ENCODE measurements at places on chromosomes 7 and 10.
A peak's percentile ranks its signal among the peaks of the same experiment; 100 is the strongest.

DNA sequence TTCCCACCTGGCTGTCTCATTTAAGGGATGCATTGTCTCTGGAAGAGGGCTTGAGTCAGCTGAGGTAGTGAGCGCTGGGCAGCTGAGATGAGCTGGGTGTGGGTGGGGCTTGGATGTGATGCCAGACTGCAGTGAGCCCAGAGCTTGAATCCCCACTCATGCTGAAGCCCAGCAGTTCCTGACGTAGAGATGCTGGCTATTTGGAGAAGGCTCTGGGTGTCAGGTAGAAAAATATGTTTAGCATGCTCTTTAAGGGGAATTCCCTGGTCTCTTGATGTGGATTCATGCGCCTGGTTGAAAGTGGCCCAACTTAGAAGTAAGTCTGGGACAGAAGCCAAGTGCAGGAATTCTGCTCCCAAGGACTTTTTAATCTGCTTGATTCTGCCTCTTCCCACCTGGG, 241.5 kb upstream of the IGFBP3 start:
- no peak for DNase-seq

GRCh38 chr10:72772031-72772430, 80.1 kb downstream of the MCU start:
- DNase-seq: no peak

DNA sequence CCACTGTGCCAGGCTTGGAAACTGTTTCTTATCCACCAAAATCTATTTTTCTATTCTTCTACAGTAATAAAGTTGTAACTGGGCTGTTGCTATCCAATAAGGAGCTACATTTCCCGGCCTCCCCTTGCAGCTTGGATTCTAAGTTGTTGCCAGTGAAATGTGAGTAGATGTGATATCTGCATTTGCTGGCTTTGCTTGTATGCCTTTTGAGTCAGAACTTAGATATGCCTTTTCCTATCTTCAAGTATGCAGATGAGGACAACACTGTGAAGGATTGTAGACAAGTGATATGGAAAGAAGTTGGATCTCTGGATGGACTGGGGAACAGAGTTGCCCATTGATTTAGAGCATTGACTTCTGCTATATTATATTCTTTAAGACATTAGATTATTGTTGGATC, 236.9 kb downstream of the REEP3 start:
- no peak for DNase-seq

DNA sequence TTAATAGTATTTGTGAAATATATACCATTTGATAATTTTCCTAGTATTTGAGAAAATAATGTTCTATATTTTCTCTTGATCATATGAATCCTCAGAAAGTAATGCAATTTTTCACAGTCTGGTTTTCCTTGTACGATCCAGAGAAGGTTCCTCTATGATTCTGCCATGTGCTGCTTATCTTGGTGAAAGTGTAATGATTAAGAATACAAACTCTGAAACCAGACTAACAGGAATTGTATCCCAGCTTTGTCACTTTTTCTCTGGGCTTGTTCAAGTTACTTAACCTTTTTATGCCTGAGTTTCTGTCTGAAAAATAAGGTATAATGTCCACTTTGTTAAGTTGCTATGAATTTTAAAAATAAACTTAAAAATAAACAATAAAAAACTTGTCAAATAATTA, 169.6 kb upstream of the ZNF804B start:
- DNase-seq: no peak

GRCh38 chr10:74593470-74593869, 232.9 kb upstream of the KAT6B start:
- no peak for DNase-seq

- DNase-seq: no peak
Measured at GRCh38 chr10:11168423-11169090, 150.9 kb downstream of the CELF2 start.

DNA sequence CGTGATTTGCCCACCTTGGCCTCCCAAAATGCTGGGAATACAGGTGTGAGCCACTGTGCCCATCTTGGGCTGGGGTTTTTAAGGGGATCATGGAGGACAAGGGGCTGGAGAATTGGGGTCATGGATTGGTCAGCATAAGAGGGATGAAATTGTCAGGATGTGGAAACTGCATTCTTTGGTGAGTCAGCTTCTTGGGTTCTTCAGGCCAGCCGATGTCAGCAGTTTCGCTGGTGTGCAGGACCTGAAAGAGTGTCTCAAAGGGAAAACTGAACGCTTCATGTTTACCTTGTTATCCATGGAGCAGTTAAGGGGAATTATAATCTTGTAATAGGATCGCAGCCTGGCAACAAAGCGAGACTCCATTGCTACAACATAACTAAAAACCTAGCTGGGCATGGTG, 13.0 kb downstream of the GALNT17 start:
- no peak for DNase-seq

- no peak for DNase-seq
Measured at GRCh38 chr7:82507365-82507975, 63.9 kb upstream of the CACNA2D1 start.

GRCh38 chr10:29332761-29333148, 43.9 kb downstream of the LYZL1 start:
- no peak for DNase-seq

DNA sequence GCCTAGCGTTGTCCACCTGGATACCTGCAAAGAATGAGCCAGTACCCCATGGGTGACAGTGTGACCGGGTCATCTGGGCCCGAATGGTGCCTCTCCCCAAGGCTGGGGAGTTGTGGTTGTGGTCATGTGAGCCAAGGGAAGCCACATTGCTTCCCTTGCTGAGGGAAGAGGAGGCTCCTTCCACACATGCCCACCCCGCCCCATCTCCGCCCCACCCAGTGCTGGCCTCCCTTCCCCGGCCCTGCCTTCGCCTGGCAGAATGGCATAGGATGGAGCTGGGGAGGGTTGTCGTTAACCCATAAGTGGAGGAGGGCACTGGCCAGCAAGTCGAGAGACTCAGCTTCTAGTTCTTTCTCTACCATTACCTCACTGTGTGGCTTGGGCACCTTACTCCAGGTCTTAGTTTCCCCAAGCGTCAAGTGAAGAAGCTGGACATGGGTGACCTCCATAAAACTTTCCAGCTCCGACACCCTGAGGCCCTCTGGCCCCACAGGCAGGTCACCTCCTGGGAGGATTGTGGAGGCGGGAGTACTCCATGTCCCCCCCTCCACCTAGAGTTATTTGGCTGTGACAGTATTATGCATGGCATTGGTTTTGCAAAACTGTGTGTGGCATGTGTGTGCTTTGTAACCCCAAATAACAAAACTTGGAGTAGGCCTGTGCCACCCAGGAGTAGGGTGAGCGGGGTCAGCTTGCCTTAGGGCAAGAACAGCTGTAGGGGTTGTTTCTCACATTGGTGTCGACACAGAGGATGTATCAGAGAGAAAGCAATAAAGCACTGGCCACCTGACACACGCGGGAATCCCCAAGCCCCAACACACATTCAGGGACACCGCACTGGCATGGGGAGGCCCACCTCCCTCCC, 90.5 kb upstream of the MACROH2A2 start:
- no peak for DNase-seq

DNA sequence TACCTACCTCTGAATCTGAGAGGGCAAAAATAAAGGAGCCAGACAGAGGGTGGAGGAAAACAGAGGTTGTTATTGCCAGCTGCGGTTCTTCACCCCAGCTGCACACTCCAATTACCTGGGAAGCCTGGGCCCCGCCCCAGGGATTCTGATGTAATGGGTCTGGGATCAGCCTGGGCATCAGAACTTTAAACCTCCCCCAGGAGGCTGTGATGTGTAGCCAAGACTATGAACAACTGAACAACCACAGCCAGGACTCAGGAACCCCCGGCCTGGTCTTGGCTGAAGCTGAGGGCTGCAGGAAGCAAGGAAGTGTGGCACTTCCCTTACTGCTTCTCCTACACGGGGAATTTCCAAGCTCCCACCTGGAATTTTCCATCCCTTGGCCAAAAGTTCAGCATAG, 89.3 kb downstream of the HIP1 start:
- no peak for DNase-seq

GRCh38 chr7:148163246-148163645, 427.3 kb upstream of the C7orf33 start:
- no peak for DNase-seq

DNA sequence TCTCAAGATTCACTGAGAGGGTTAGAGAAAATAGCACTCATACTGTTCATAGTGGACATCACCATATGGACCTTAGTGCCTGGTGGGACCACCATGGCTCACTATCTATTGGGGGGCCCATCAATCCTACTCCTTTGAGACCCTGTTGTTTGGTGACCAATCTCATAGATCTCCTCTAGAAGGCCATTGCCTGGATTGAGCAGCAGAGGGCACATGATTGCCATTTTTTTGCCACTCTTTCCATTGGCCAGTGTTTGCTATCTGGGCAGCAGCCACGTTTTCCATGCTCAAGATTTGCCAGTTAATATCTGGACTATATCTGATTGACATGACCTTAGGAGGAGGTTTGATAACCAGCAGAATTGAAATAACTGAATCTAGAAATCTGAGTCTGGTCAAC, 244.5 kb downstream of the ITGB1 start:
- no peak for DNase-seq

DNA sequence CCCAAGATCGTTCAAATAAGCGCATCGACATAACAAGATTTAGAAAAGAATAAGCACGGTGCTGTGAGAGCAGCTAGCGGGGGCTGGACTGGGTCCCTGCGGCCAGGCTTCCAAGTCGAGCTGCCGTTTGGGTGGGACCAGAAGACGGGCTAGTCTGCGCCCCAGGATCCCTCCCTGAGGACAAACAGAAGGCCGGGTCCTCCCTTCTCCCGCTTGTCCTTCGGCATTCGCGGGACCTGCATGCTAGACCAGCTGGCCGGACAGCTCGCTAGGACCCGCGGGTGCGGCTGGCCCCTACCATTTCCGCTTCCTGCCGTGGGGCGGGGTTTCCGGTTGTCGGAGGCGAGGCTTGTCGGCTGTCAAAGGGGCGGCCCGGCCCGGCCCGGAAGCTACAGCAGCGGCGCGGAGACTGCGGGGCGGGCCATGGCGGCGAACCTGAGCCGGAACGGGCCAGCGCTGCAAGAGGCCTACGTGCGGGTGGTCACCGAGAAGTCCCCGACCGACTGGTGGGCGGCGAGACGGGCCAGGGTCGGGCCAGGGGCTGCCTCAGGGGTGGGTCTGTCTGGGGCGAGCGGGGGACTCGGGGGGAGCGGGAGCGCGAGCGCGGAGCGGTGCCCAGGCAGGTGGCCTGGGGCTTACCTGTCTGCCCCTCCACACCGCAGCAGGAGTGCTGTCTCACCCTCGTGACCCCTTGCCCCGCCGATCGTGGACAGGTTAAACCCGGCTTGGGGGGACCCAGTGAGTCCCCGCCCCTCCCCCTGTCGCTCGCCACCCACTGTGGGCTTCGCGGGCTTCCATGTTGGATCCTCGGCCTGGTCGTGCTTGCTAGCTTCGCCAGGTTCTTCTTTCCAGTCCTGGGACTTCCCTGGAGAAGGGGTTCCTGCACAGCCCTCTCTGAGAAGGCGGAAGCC, at the start of gene DBNL:
TSS of gene DBNL (plus strand) at position 388 of the 911 bp plus-strand sequence. CDS start at position 424, 36 bp downstream.
- peak; percentile 88 for DNase-seq

- DNase-seq: no peak
Measured at GRCh38 chr10:14967897-14968296, 8.7 kb downstream of the MEIG1 start.

DNA sequence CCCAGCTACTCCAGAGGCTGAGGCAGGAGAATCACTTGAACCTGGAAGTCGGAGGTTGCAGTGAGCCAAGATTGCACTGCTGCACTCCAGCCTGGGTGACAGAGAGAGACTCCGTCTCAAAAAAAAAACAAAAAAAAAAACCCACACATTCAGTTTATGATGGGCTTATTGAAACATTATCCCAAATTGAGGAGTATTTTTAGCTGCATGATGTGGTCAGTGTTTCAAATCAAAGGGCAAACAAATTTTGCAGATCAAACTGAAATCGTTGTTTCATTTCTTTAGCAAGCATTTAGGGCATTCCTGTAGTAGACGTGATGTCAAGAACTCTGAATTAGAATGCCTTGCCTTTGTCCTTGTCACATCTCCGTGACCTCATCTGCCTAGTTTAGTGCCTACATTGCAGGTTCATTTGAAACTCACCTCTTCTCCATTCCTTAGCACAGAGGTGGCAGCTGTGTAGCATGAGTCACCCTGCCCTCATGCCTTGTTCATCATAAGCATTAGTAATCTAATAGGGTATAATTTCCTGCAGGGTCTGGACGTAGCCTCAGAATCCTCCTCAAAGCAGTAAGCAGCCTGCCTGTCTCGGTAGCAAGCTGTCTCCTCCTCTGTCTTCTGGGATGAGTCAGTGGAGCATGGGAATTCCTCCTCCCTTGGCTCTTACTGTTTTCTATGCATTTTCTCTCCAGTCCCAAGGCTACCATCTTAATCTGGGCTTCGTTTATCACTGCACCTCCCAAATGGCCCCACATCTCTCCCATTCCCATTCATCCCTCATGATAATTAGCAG, 73.8 kb downstream of the CUL1 start:
- no peak for DNase-seq

- no peak for DNase-seq
Measured at GRCh38 chr7:157469181-157470016, 132.6 kb downstream of the DNAJB6 start.

- no peak for DNase-seq
Measured at GRCh38 chr10:73956476-73957359, 41.2 kb upstream of the VCL start.

DNA sequence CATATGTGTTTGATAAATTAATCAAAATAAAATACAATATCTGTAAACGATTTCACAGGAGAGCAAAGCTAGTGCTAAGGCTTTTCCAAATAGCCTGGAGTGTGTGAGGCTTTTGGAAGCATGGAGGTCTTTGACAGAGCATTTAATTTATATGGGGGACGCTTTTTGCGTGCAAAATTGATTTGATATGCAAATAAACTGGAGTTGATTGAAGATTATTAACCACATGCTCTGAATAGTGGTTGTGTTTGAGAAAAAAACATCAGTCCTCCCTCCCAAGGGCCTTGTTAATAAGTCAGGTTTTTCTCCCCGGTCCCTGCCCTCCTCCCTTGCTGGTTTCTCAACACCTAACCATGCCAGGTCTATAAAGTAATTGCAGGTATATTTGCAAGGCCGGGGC, 85.1 kb upstream of the FGFR2 start:
- no peak for DNase-seq

DNA sequence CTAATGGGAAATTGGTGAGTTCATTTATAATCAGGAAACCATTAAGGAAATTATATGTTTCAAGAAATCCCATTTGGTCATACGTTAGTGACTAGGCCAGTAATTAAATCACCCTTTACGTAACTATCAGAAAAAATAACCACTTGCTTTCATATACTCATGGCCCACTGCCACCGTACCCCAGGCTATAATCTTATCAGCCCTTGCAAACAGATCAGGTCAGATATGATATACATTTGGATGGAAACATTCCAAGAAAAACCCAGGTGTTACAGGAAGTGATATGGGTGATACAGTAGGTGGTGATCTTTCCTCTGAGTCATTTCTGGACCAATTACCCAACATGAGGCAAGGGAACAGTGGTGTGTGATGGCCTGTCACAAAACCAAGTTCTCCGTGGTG, 481.0 kb upstream of the SEMA3A start:
- no peak for DNase-seq

- no peak for DNase-seq
Measured at GRCh38 chr10:43260117-43260761, 6.6 kb downstream of the RASGEF1A start.

GRCh38 chr10:113176652-113177155, 226.7 kb downstream of the TCF7L2 start:
- DNase-seq: no peak

- DNase-seq: no peak
Measured at GRCh38 chr10:82464966-82465365, 590.0 kb downstream of the NRG3 start.
